ENCODE measurements at places on chromosomes 7 and 10. TPM values are rescaled to one million over a fixed set of nuclear protein-coding genes. Genes with fewer than 3 reads are reported as not detected.
A peak's percentile ranks its signal among the peaks of the same experiment; 100 is the strongest.

The PDAP1 gene
- 81.3 TPM for total RNA-seq

The DENND2A gene
- 1.8 TPM for total RNA-seq

The DNAJC12 gene
- 0.98 TPM for total RNA-seq

- DNase-seq, result peak; percentile 36
Observed at GRCh38 chr7:80330434-80330833, 181.4 kb downstream of the GNAT3 start.

GRCh38 chr10:81145975-81146374, 608.3 kb downstream of the SH2D4B start:
- no peak for DNase-seq

The NKX2-3 gene
- not detected for total RNA-seq

DNA sequence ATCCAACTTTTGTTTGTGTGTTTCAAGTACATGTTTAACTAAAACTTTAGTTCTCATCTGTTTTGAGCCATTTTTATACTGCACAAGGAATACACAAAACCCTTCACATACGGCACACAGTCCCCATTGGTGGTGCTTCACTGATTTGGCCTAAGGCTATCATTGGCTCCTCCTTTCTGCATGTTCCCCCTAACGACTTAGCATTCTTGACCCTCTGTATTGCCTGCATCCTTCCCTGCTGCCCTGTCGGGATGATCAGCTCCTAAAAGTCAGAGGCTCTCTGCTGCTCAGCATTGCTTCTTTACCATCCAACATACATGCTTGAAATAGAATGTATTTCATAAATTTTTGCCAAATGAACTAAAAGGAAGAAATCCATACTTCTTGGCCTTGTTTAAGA, 111.4 kb upstream of the ABCB5 start:
- DNase-seq, result no peak

GRCh38 chr10:87585565-87586514, 73.8 kb upstream of the PAPSS2 start:
- peak; percentile 78 for DNase-seq

DNA sequence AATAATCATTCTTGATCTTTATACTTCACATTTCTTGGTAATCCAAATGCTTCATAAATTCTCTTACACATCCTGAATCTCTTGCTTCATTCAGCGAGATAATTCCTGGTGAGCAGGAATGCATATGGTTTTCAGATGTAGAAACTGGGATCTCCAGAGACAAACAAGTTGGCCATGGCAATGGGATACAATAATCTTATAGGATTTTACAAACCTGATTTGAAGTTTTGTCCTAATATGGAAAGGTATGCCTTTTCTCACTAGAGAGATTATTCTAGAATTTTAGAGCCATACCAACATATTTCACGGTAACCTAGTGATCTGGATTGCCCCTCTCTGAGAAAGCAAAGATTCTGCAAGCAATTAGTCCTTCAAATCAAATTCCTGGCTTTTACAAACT, 13.1 kb upstream of the TRDMT1 start:
- no peak for DNase-seq

DNA sequence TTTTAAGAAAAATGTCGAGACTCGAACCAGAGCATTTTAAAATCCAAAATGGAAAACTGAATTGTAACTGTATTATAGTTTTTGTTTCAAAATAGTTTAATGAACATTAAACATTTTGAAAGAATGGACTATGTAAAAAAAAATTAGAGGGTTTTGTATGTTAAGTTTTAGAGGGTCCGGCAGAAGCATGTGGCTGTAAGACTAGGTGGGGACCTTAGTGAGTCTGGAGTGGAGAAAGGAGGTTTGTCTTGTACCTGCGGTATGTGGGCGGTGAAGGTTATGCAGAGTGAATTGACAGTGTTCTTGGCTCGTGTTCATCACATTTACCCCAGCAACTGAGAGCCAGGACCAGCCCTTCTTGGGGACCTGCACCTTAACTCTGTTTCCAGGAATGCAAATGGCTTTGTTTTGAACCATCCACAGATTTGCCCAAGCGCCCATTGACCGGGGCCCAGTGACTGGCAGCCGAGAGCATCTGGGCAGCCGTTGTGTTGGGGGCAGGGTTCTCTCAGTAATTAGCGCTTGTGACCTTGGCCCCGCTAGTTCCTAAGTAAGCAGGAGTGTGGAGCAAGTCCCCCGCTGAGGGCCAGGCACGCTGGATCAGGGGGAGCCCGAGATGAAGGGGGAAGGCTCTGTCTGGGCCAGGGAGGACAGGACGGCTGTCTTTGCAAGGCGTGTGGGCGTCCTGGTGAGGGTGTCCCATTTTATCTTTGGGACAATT, 1.4 kb upstream of the KLF6 start:
- DNase-seq, result peak; percentile 80

The LBX1 gene
- not detected for total RNA-seq

- no peak for DNase-seq
Observed at GRCh38 chr7:17044396-17044795, 162.6 kb upstream of the AGR3 start.
